ENCODE measurements at places on chromosomes 4 and X.

DNA sequence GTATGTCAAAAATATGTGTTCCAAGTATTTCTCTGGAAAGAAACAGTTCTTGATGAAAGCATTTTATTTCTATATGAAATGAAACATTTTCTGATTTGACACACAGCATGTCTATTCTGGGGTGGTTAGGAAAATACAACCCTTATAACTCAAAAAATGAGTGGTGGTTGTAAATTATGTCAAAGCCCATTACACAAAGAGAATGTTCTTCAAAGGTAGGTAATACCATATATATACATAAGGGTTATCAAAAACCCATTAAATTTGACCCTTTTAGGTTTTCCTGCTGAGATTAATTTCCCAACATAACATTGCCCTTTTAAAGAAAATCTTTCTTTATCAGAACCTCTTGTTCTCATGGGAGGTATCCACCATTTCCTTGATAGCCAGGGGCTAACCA, 420.5 kb upstream of the TECRL start:
- DNase-seq: no peak

- no peak for DNase-seq
Measured at GRCh38 chr4:1492142-1492457, 85.9 kb upstream of the NKX1-1 start.

DNA sequence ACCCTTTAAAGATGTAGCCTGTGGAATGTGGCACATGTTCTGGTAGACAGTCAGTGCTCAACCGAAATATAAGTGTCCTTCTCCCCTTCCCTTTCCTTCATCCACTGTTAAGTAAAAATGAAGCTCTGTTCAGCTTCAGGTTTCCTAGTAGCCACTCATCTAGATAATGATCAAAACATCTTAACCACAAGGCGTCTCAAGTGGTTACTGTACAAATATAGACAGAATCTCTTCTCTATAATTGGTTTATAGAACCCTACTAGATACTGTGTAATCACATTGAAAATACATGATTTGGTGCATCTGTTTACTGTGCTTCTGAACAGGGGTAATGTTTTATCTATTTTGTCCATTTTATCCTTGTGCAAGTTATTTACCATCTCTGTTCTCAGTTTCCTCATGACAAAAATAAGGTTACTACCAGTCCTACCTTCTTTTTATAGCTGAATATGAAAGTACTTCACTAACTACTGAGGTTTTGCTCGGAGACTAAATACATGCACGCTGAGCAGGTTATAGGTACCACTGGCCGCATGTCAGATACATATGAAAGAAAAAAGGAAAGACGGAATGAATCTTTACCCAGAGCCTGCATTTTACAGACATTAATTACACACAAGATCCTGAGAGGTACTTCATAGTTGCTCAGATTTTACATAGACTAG, 20.3 kb upstream of the SLC25A4 start:
- DNase-seq: peak; percentile 26

GRCh38 chrX:14027511-14028019, 2.1 kb downstream of the GEMIN8 start:
- DNase-seq: peak; percentile 84

GRCh38 chr4:89249716-89250361, 57.8 kb downstream of the GPRIN3 start:
- no peak for DNase-seq

- DNase-seq: peak; percentile 40
Measured at GRCh38 chr4:176435901-176436292, 116.1 kb downstream of the SPCS3 start.

DNA sequence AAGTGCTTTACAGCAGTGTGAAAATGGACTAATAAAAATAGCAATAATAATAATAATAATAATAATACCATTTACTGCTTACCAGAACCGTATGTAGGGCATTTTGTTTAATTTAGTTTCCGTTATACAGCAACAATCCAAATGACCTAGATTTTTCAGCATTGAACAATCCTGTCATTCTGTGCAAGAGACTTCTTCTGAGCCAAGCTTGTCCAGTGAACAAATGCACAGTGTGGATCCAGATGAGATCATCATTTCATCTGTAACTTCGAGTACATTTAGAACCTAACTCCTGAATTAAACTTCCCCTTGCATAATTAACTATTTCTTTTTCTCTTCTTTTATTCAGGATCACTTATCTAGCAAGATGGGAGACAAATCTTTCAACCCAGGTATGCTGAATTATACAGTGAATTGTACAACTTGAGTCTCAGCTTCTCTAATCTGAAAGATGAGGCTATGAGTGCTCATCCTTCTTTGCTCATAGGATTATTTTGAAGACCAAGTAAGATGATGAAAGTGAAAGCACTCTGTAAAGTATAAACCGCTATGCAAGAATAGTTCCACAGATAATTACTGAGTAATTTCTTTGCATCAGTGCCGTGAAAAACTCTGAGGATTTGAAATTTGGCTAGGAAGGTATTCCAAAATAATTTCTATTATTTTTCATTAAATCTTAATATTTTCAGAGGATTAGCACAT, 6.6 kb downstream of the CLNK start:
- no peak for DNase-seq

DNA sequence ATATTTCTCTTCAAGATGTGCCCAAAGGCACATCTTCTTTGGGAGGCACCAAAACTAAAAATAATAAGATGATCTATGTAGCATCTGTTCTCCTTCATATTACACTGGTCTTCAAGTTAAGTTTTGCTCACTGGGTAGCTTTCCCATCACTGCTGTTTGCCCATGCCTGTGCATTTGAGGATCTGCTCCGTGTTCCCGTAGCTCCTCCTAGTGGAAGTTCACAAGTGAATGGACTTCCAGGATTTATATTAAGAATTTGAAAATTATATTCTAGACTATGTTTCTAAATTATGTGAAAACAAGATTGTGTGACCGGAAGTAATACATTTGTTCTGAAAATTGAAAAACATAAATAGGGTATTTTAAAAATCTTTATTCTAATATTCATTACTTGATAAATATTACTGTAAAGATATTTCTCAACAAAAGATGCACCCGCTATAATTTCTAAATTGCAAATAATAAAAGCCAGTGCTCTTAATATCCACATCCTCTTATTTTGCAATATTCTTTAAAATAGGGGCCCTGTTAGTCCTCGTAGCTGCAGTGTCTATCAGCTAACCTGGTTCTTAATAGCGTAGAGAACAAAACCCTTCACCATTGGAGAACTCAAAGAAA, 147.7 kb downstream of the RBM46 start:
- peak; percentile 65 for DNase-seq

GRCh38 chr4:113447769-113448168, 313.8 kb downstream of the CAMK2D start:
- DNase-seq: no peak

- peak; percentile 3 for DNase-seq
Measured at GRCh38 chr4:35963974-35964515, 280.3 kb downstream of the ARAP2 start.

DNA sequence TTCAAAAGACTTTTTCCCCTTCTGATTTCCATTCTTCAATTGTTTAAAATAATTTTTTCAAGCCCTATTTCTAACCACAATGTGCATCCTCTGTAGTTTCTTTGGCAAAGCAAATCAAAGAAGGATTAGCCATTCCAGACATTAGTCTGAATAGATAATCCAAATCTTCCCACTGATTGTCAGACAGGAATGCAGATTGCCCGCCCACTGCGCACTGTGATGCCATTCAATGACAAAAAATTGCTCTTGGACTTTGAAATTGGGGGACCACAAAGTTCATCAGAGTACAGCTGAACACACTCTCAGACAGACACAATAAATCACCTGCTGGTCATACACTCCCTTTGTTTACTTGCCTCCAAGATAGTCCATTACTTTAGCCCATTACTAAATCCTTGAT, 216.5 kb upstream of the DKK2 start:
- no peak for DNase-seq

- DNase-seq: peak; percentile 49
Measured at GRCh38 chr4:146916479-146917076, 29.1 kb downstream of the TTC29 start.

GRCh38 chr4:139176302-139177048, 543 bp downstream of the ELF2 start:
- DNase-seq: peak; percentile 79

GRCh38 chrX:13440176-13440575, 120.3 kb upstream of the ATXN3L start:
- no peak for DNase-seq

DNA sequence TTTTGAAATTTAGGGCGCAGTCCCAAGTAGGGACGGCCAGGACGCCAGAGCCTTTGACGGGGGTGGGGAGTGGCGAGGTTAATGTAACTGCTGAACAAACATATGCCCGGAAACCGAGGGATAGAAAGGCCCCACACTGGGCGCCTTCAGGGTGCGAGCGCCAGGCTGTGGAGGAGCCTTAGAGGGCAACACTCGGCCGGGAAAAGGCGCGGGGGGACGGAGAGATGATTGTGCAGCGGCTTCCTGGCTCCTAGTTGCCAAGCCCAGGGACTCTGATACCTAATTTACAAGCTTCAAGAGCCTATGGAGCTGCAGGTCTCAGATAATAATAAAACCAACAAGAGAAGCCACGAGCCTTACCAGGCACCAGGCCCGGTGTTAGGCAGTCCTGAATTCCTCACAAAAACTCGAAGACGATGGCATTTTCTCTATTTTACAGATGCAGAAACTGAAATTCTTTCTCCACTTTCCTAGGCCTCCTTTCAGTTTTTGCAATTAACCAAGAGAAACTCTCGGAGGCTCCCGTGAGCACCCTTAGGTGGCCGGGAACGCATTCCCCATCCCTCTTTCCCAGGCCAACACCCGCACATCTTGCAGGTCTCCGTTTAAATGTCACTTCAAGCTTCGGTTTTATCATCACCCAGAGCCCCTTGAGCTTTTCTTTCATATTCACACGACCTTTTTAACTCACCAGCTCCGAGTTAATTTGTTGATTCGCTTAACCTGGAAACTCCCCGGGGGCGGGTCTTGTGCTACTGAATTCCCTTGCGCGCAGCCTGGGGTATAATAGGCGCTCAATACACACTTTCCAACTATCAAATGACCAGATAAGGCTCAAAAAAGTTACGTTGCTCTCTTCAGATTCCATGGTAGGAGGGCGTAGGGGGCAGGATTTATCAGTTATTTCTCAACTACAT, 6.4 kb upstream of the GSX2 start:
- no peak for DNase-seq

- DNase-seq: peak; percentile 40
Measured at GRCh38 chrX:151974336-151975227, at the start of gene GABRE. GABRE (minus strand) TSS chrX:151974676; CDS start chrX:151974625, 51 bp downstream.

GRCh38 chrX:40831750-40832149, 96.4 kb upstream of the MED14 start:
- no peak for DNase-seq

GRCh38 chr4:7182616-7183015, 9.7 kb upstream of the SORCS2 start:
- DNase-seq: no peak
